ENCODE measurements at places on chromosomes 5 and 9. TPM values are rescaled to one million over a fixed set of nuclear protein-coding genes. Genes with fewer than 3 reads are reported as not detected.

- H3K27me3 ChIP-seq, result no peaks in the 10 kb centered on the region
- no peaks in the 10 kb centered on the region for H3K4me1 ChIP-seq
- no peak for DNase-seq
These were observed 29.2 kb upstream of the TGFBI start for GRCh38 chr5:135999406-136000139.

GRCh38 chr5:21391506-21391905 is 1403.5 kb upstream of the CDH18 start:
- no peaks in the 10 kb centered on the region for H3K4me1 ChIP-seq
- DNase-seq, result no peak
- no peak overlapping the region for H3K27ac ChIP-seq

- no peaks in the 10 kb centered on the region for H3K36me3 ChIP-seq
- no peak for DNase-seq
- no peak overlapping the region for H3K4me3 ChIP-seq
- H3K4me1 ChIP-seq, result peaks cover 5% of the 10 kb centered on the region
- no peak overlapping the region for H3K27ac ChIP-seq
- H3K27me3 ChIP-seq, result no peaks in the 10 kb centered on the region
These were observed 706.4 kb downstream of the SEMA5A start for GRCh38 chr5:8839361-8840055.

The UBLCP1 gene
- polyA plus RNA-seq, result 15.0 TPM

DNA sequence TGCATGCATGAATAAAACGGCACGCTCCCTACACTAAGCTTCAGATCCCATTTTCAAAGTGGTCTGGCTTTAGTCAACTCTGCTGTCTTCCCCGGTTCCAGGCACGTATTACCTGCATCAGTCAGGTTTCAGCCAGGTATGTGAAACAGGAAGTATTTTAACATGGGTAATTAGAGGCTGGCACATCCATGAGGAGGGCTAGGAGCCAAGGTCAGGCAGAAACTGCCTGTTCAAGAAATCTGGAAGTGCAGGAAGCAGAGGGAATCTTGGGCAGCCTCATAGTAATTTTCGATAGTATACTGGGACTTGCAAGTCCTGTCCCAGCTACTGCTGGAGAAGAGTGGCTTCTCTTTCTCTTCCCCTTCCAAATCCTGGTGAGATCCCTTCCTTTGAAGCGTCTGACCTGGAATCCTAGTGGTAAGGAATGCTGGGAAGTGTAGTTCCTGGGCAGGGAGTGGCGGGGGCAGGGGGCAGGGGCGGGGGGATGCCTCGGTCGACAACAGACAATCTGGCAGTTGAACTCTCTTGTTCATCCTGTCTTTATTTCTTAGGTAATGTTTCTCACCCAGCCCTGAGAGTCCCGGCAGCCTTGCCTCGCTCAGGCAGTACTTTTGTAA is 403.1 kb downstream of the TLE4 start:
- no peak overlapping the region for H3K4me3 ChIP-seq
- H3K27me3 ChIP-seq, result no peaks in the 10 kb centered on the region
- no peaks in the 10 kb centered on the region for H3K36me3 ChIP-seq
- no peak overlapping the region for H3K27ac ChIP-seq
- DNase-seq, result no peak

The IL3 gene
- polyA plus RNA-seq, result not detected

GRCh38 chr5:171226096-171226754 is 82.8 kb upstream of the TLX3 start:
- H3K4me3 ChIP-seq, result no peak overlapping the region
- no peak overlapping the region for H3K27ac ChIP-seq
- no peaks in the 10 kb centered on the region for H3K27me3 ChIP-seq
- DNase-seq, result no peak

GRCh38 chr9:112604790-112605189 is 113.1 kb downstream of the INIP start:
- DNase-seq, result no peak
- H3K27ac ChIP-seq, result no peak overlapping the region
- no peaks in the 10 kb centered on the region for H3K36me3 ChIP-seq

- H3K27ac ChIP-seq, result no peak overlapping the region
- H3K27me3 ChIP-seq, result no peaks in the 10 kb centered on the region
- no peaks in the 10 kb centered on the region for H3K36me3 ChIP-seq
- DNase-seq, result no peak
- no peaks in the 10 kb centered on the region for H3K4me1 ChIP-seq
These were observed 68.6 kb downstream of the SKIC3 start for GRCh38 chr5:95486191-95486590.

- no peaks in the 10 kb centered on the region for H3K4me1 ChIP-seq
- no peaks in the 10 kb centered on the region for H3K27me3 ChIP-seq
- H3K4me3 ChIP-seq, result no peak overlapping the region
- no peak for DNase-seq
- H3K36me3 ChIP-seq, result no peaks in the 10 kb centered on the region
- no peak overlapping the region for H3K27ac ChIP-seq
These were observed 67.4 kb downstream of the CARTPT start for GRCh38 chr5:71786337-71787055.

- H3K27me3 ChIP-seq, result no peaks in the 10 kb centered on the region
- no peaks in the 10 kb centered on the region for H3K4me1 ChIP-seq
- no peak overlapping the region for H3K4me3 ChIP-seq
- H3K36me3 ChIP-seq, result no peaks in the 10 kb centered on the region
- DNase-seq, result no peak
These were observed 206.2 kb upstream of the SGCD start for GRCh38 chr5:156120777-156121176.

DNA sequence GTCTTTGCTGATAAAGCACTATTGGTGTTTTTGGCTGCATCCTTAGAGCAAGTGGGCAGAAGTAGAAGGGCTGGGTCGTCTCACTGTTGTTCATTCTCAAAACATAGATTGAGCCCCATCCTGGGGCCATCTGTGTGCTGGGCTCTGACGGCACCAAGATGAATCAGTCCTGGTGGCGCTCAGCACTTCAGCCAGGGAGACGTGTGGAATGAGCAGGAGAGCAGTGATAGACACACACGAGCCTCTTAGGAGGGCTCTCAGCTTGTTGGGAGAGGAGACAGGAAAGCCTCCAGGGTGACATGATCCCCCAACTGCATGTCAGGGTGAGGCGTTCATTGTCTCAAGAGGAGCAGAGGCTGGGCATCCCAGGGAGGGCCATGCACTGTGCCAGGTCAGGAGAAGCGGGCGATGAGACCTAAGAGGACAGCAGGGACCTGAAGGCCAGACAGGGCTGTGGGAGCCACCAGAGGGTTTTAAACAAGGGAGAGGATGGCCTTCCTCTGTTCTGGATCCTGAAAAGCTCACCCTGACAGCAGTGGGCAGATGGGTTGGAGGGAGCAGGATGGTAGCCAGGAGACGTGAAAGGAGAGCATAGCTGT is 115.8 kb downstream of the DAB2IP start:
- peaks cover 13% of the 10 kb centered on the region for H3K4me1 ChIP-seq
- no peaks in the 10 kb centered on the region for H3K36me3 ChIP-seq
- no peak overlapping the region for H3K4me3 ChIP-seq
- no peak overlapping the region for H3K27ac ChIP-seq

DNA sequence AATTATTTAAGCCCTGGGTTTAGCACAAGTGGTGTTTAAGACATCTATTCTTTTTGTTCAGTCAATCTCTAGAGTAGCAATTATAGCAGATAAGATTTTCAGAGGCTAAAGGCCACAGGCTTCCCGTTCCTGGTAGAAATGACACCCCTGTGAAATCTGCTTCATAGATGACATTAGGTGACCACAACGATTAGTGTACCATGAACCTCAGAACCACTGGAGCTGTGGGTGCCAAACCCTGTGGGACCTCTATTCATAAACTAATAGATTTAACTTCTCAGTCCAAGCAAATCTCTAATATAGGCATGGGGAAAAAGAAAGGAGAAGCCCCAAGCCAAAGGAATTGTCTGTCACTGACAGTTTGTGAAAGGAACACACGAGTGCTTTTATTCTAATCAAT is 207.4 kb downstream of the ARRDC3 start:
- H3K4me3 ChIP-seq, result no peak overlapping the region
- no peaks in the 10 kb centered on the region for H3K4me1 ChIP-seq
- no peak overlapping the region for H3K27ac ChIP-seq
- H3K27me3 ChIP-seq, result no peaks in the 10 kb centered on the region
- DNase-seq, result no peak

DNA sequence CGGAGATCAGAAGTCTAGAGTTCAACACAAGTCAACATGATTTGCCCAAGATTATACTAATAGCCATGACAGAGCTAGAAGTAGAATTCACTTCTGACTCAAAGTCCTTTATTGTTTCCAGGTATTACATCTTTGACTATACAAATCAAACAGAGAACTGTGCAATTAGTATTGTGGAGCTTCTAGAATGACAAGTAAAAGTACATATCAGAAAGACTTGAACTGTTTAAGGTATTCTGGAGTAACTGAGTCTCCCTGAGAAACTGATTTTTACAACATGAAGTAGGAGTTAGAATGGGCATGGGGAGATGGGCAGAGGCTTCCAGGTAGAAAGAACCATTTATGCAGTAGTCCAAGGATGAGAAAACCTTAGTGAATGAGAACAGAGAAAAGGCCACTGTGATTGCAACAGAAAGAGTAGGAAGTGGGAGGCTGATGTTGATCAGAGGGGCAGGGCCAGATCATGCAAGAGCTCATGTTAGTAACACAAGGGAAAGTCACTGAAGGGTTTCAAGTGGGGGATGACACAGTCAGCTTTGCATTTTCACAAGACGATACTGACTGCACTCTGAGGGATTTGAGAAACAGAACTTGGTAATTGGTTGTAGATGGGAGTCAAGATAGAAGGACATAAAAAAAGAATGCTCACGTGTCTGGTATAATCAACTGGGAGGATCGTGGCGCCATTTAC is 280.7 kb downstream of the RFX3 start:
- H3K36me3 ChIP-seq, result no peaks in the 10 kb centered on the region
- DNase-seq, result no peak
- no peaks in the 10 kb centered on the region for H3K4me1 ChIP-seq

- no peak overlapping the region for H3K27ac ChIP-seq
- no peaks in the 10 kb centered on the region for H3K4me1 ChIP-seq
- H3K36me3 ChIP-seq, result no peaks in the 10 kb centered on the region
- DNase-seq, result no peak
- H3K27me3 ChIP-seq, result no peaks in the 10 kb centered on the region
These were observed 8.4 kb downstream of the TRPC7 start for GRCh38 chr5:136356747-136357469.

DNA sequence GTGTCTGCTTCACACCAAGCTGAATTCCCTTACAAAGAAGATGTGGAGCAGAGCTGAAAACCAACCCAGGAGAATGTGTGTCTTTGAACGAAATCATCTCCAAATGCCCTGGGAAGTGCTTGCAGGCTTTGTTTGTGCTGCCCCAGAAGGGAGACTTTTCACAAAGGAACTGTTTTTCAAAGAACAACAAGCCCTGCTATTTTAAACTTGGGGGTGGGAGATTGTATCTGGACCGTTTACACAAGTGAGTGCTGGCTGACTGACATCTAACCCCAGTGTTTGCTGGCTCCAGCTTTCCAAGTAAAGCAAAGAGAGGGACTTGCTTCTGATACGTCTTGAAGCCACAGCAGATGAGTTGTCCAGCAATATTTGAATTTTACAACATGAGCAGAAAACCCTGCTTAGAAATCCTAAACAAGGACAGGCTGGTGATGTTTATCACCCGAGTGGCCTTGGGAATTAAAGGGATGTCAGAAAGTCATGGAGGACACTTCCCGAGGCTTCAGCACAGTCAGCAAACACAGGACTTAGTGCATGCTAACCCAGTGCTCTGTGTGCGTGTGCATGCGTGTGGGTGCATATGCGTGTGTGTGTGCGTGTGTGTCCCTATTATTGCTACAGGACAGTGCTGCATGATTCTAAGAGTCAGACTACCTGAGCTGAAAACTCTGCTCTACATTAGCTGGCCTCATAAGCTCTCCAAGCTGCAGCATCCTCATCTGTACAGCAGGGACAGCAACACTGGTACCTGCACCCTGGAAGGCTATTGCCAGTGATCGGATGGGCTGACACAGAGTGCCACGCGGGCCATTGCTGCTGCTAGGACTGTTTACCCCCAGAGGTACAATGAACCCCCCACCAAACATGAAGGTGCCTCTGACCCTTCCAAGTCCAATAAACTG is 1.4 kb downstream of the ADAMTS12 start:
- no peaks in the 10 kb centered on the region for H3K36me3 ChIP-seq
- peaks cover 18% of the 10 kb centered on the region for H3K4me1 ChIP-seq
- no peaks in the 10 kb centered on the region for H3K27me3 ChIP-seq
- H3K4me3 ChIP-seq, result peak overlapping the region; percentile 44

DNA sequence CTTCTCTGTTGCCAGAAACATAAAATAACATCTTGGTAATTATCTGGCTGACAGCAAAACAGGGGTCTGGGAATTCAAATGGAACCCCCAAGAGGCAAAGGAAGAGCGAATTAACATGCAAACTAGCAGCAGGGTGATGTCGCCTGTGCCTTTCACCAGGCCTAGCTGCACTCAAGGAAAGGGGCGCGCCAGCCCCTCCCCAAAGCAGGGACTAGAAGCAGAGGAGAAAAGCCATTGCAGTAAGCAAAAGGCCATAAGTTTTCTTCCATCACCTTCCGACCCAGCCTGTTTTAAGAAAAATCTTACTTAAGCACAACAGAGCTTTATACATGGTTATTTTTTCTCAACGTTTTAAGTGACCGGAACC is 539 bp downstream of the POC5 start:
- H3K4me1 ChIP-seq, result no peaks in the 10 kb centered on the region
- peak overlapping the region; percentile 93 for H3K4me3 ChIP-seq
- no peaks in the 10 kb centered on the region for H3K27me3 ChIP-seq
- DNase-seq, result no peak
- no peaks in the 10 kb centered on the region for H3K36me3 ChIP-seq

DNA sequence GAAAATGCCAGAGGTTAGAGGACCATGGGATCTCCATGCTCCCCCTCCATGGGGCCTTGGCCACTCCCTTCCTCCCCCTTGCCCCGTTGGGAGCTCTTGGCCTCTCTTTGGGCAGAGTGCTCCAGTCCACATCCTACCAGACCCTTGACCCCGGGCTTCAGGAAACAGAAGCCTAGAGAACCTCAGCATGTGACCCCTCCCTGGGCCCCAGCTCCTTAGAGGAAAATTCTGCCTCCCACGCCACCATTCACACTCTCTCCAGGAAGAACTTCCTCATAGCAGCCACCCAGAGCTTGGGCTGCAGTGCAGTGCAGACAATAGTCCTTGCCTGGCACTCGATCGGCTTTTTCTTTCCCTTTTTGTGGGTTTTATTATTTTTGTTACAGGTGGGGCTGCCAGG is 6.0 kb downstream of the LHX6 start:
- H3K4me1 ChIP-seq, result peaks cover 6% of the 10 kb centered on the region
- H3K36me3 ChIP-seq, result no peaks in the 10 kb centered on the region
- no peak for DNase-seq
- H3K27ac ChIP-seq, result no peak overlapping the region

The GRM6 gene
- not detected for polyA plus RNA-seq

DNA sequence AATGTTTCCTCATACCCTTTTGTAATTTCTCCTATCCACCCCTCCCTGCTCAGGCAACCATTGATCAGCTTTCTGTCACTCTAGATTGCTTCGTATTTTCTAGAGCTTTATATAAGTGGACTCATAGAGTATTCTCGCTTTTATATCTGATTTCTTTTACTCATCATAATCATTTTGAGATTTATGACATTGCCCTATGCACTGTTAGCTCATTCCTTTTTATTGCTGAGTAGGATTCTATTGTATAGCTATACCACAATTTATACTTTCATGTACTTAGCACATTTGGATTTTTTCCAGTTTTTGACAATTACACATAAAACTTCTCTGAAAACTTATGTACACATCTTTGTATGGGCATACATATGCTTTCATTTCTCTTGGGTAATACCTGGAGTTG is 68.9 kb downstream of the MEGF10 start:
- DNase-seq, result no peak
- no peaks in the 10 kb centered on the region for H3K27me3 ChIP-seq
- H3K4me3 ChIP-seq, result no peak overlapping the region

Data from ovary (tissue), 10 donors.